ENCODE measurements at places on chromosomes 6 and 20.

DNA sequence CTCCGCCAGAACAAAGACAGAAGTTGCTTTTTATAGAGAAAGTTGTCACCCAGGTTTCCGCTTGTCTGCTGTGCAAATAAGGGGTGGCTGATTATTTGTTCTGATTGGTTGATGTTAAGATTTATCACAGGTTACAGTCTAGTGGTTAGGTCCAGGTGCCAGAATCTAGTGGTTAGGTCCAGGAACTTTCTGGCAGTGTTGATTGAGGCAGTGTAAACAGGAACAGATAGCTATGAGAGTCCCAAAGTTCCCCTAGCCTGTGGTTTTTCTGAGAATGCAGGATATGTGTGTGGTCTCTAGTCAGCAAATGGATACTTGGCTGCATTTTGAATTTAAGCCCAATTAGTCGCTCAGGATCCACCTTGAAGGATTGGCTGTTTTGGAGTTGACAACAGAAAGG, 148.0 kb downstream of the TMEM200A start:
- peak; percentile 45 for DNase-seq

GRCh38 chr20:341682-342081, 5.2 kb upstream of the NRSN2 start:
- DNase-seq, result peak; percentile 61

GRCh38 chr20:62677678-62678077, 31.0 kb upstream of the NTSR1 start:
- no peak for DNase-seq

DNA sequence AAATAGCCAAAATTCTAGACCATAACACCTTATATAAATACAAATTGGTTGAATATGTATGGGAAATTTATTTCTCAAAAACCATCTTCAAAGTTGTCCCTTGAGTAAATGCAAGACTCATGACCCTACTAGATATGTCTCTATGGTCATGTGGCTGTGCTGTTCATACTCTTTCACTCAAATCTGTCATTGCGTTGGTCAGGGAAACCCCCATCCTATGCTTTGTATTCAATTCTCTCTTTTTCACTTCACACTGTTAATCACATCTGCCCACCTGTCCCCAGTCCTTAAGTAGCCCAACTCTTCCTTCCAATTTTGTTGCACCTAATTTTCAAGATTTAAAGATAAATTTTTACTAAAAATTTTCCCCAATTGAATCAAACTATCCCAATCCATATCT, 51.0 kb downstream of the RPS12 start:
- DNase-seq, result no peak

DNA sequence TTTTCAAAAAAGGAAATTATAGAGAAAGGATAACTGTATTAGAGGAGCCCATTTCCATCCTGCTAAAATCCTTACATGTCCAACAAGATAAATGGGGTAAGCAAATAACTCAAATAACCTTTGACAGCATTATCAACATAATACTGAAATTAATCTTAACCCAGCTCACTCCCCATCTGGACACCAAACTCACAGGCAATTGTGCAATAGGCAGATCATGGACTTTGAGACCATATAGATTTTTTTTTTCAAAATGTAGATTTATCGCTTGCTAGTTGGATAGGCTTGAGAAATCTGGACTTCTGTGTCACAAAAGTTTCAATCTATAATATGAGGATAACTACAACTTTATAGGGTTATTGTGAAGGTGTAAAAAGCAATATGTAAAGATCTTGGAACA, 134.4 kb upstream of the ASCC3 start:
- no peak for DNase-seq

DNA sequence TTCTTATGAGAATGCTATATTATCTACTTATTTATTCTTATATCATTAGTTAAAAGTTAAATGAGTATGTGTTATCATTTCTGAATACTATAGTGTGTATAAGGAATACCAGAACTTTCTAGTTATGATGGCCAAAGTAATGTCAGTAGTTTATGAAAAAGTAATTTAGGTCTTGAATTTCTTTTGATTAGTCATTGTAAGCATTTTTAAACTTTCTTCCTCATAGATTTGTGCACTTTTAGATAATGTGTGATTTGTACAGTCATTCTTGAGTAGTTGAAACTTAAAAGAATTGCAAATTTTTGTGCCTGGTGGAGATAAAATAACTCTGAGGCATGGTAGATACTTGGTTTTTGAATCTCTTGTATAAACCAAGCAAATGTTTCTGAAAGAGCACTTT, 311.3 kb downstream of the CDKAL1 start:
- DNase-seq, result no peak

DNA sequence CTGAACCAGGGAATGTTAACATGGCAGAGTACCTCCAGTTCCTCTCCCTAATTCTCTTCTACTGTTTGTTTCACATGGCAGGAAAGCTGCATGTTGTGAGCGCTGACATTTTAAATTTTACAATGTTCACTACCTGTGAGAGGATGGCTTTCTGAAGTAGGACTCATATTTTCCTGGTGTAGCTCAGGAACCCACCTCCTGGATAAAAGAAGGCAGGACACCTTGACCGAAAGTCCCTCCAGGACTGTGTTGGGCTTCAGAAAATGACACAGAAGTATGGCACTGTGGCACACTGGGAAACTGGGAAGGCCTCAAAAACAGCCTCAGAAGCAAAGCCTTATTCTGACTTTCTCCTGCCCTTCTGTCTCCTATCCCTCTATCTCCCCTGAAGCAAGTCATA, 33.3 kb downstream of the PTPRK start:
- no peak for DNase-seq

- DNase-seq, result no peak
Measured at GRCh38 chr20:62802026-62802712, 2.5 kb upstream of the OGFR start.

DNA sequence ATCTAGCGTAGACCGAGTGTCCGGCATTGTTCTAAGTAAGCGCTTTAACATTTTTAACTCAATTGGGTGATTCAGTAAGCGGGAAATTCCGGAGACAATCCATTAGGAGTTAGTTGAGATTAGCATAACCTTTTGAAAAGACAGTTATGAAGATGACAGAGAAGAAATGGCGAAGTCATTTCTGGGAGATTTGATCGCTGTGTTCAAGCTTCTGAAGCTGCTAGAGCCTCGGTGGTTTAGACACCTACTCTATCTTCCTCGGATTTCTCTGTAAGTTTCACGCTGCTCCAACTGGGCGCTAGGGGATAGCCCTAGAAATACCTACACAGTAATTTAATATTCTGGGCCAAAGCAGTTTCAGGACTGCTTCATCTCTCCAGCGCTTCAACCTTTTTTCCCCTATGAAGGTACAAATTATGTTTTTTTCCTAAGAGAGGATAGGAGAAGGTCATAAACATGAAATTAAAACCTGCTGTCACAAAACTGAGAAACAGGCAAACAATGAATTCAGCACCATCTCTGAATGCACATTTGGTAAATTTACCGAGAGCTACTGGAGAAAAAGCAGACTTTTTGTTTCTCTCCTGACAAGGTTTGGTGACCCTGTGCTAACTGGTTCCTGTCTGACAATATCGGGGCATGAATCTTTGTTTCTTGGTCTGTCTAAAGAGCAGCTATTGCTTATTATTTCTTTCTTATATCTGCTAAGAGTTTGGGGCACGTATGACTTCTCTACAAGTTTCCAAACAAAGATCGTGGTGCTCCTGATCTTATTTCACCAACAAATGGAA, 22.4 kb downstream of the ZNF311 start:
- no peak for DNase-seq

GRCh38 chr6:160256445-160256844, 2.2 kb downstream of the SLC22A2 start:
- DNase-seq, result no peak
